Right atrium auricular region (tissue), 2 donors: ENCODE measurements at places on chromosomes 11 and 22. TPM values are rescaled to one million over a fixed set of nuclear protein-coding genes. Genes with fewer than 3 reads are reported as not detected.

OR51A2 gene
- total RNA-seq: not detected

DNA sequence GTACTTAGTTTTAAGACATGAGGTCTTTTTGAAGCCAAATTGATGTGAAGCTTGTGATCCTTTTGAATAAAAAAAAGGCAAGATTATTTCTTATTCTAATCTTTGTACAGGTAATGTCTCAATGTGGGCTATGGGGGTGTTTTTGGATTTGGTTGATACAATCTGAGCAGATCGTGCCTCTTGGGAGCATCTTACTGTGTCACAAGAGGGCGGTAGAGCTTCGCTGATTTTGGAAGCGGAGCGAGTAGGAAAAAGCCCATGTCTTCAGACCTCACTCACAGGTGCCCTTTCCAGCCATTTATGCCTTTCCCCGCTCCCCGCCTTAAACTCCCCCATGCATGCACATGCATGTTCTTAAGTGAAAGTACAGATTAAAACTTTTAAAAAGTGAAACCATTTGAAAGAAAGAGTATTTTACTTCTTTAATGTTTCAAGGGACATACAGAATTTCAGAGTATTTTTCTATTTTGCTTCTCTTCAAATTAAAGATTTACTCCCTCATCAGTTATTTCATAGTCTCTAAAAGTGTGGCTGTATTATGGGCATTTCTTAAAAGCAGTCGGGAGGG is 18.8 kb downstream of the DDX25 start:
- no peaks in the 10 kb centered on the region for H3K36me3 ChIP-seq
- H3K27me3 ChIP-seq: no peaks in the 10 kb centered on the region
- peak; percentile 66 for DNase-seq
- no peaks in the 10 kb centered on the region for H3K4me1 ChIP-seq

H19 gene
- 551 TPM for total RNA-seq

DNA sequence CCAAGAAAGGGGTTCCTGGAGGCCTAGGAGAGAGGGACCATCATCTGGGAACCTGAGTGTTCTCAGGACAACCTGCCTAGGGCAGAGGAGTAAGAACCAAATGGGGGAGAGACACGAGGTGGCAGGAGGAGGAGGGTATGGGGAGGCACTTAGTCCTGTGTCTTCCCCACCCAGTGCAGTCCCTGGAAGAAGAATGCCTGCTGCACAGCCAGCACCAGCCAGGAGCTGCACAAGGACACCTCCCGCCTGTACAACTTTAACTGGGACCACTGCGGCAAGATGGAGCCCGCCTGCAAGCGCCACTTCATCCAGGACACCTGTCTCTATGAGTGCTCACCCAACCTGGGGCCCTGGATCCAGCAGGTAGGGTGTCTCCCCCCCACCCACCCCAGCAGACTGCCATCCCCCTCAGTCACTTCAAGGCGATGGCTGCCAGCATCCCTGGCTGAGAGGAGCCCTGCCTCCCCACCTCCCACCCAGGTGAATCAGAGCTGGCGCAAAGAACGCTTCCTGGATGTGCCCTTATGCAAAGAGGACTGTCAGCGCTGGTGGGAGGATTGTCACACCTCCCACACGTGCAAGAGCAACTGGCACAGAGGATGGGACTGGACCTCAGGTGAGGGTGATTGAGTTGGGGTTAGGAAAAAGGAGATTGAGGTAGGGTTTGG is 3.7 kb upstream of the INPPL1 start:
- DNase-seq: peak; percentile 52
- no peak overlapping the region for H3K4me3 ChIP-seq
- no peaks in the 10 kb centered on the region for H3K27me3 ChIP-seq
- H3K4me1 ChIP-seq: peaks cover 20% of the 10 kb centered on the region

TCN2 gene
- 28.7 TPM for total RNA-seq

HTATIP2 gene
- 20.8 TPM for total RNA-seq

DNA sequence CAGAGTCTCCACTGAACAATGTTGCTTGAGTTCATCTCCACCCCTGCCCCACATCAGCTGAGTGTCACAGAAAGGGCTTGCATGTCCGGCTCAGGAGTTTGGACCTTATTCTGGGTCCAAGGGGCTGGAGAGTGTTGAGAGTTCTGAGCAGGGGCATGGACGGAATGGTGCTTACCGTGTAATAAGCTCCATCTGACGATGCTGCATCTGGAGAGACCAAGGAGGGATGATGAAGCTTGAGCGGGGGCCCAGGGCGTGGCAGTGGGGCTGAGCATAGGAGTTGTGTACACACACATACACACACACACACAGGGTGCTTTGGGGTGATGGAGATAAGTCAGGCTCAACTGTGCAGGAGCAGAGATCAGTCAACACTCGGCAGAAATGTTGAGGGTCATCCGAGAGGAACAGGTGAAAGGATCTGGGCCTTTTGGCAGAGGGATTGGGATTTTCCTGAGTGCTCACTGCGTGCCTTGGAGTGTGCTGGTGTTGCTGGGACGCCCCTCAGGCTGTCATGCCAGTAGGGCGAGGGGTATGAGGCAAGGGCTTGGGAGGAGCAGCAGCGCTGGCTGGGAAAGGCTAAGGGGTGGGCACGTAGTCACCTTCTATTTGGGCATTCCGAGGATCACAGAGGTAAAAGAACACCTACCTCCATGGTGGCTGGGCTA is 2.3 kb downstream of the USP35 start:
- H3K27ac ChIP-seq: peak overlapping the region; percentile 17
- no peak for DNase-seq
- H3K4me3 ChIP-seq: no peak overlapping the region
- H3K4me1 ChIP-seq: no peaks in the 10 kb centered on the region
- H3K36me3 ChIP-seq: no peaks in the 10 kb centered on the region

CLCF1 gene
- 18.0 TPM for total RNA-seq

PRG2 gene
- total RNA-seq: not detected

GRCh38 chr11:73538381-73538872 is 59.5 kb downstream of the FAM168A start:
- peaks cover 12% of the 10 kb centered on the region for H3K4me1 ChIP-seq
- H3K4me3 ChIP-seq: no peak overlapping the region
- no peaks in the 10 kb centered on the region for H3K27me3 ChIP-seq
- no peak overlapping the region for H3K27ac ChIP-seq
- no peak for DNase-seq
- H3K36me3 ChIP-seq: no peaks in the 10 kb centered on the region

DNA sequence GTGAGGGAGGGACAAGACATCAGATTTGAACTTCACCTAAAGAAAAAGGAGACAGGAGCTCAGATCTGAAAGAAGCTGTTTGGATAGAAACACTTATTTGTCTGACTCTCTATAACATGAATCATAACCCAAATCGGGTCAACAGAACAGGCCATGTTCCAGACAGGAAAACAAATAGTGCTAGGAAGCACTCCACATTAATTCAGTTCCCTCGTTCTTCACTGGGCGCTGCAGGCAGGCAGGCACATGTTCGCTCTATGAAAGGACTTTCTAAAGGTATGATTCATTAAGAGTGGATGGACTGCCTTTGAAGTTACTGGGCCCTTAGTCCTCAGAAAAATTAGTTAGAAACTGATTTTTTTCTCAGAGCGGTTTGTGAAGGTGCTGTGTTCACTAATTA is 137.5 kb upstream of the TRPC6 start:
- no peak overlapping the region for H3K27ac ChIP-seq
- H3K27me3 ChIP-seq: no peaks in the 10 kb centered on the region

DNA sequence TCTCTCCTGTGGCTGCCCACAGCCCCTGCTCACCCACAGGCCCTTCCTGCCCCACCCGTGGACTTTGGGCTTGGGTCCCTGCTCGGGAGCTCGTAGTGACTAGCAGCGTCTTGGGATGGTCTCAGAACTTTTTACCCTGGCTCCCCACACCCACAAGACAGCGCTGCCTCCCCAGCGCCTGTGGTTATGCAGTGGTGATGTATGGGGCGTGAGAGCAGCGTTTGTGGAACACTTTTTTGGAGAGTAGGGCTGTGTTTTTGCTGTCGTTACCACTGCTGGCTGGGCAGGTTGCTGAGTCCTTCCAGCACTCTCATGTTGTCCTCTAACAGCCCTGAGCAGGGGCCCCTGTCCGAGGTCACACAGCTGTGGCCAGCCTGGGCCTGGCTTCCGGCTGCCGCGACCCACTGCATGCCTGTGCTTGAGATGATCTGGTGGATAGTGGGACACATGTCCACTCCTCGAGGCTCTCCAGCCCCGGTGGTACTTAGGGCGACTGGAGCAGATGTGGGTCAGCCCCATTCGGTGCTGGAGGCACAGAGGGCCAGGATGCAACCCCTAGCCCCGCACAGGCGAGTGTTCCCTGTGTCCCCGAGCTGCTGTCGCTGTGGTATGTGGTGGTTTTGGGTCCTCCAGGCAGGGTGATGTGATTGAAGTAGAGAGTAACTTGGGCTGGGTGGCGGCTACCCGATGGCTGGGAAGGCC is 7.1 kb upstream of the GRAMD4 start:
- DNase-seq: no peak
- H3K27ac ChIP-seq: peak overlapping the region; percentile 65
- H3K4me3 ChIP-seq: no peak overlapping the region
- no peaks in the 10 kb centered on the region for H3K4me1 ChIP-seq
- no peaks in the 10 kb centered on the region for H3K27me3 ChIP-seq
